Nucleus accumbens (tissue), 56 donors: ENCODE measurements at places on chromosomes 11 and 22.

DNA sequence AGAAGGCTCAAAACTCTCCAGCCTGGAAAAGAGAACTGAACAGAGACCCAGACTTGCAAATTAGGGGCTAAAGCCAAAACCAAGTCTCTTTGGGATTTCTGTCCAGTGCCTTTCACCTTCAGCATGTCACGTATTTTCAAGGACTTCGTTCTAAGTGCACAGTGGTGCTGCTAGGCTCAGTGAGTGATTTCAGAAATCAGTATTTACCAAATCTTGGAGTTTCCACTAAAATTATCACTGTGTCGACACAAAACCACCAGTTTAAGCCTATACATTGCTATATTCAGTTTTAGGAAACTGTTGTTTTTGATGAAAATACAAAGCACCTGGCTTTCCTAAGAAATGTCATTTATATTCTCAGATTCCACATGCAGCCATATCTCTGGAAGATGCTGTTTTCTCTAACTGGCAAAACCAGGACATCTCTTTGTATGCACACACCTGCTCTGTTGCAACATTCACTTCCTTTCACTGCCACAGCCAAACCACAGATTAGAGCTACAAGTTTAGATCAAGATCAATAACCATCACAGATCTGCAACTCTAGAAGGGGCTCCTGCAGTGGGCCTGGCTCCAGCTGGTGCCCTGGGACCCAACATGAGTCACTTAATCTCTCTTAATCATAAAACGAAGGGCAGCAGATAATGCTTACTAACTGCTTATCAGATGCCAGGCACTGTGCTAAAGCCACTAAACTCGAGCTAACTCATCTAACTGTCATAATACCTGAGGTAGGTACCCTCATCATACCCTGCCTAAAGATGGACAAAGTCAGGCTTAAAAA is 22.3 kb downstream of the SMCO4 start:
- DNase-seq: no peak

DNA sequence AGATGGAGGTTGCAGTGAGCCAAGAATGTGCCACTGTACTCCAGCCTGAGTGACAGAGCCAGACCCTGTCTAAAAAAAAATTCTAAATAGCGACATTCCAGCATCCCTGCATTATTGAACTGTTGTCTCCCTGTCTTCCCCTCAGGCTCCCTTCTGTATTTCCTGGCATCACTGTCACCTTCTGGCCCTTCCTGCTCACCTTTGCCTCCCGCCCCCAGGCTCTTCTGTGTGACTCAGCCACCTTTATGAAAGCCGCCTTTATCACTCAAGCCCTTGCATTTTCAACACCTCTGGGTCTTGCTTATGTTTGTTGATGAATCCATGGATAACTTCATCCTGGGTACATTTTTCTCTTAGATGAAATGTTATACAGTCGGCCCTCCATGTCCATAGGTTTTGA is 21.1 kb downstream of the UBASH3B start:
- no peak for DNase-seq

DNA sequence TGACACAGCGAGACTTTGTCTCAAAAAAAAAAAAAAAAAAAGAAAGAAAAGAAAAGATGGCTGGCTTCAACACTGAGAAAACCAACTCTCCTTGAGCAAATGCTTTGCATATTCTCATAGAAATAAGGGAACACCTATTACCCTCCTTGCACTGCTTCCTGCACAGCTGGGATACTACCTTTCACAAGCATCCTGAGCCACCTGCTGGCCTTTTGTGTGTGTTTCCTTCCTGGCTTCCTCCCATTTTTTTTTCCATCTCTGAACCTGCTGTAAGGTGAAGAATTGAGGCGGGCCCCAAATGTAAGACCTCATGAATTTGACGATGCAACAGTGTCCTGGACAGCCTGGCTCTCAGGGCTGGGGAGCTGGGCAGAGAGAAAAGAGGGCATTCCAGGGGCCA is 1.9 kb upstream of the RFPL3 start:
- DNase-seq: no peak

- no peak for DNase-seq
Observed at GRCh38 chr11:64134963-64135362, 30.9 kb downstream of the MACROD1 start.

DNA sequence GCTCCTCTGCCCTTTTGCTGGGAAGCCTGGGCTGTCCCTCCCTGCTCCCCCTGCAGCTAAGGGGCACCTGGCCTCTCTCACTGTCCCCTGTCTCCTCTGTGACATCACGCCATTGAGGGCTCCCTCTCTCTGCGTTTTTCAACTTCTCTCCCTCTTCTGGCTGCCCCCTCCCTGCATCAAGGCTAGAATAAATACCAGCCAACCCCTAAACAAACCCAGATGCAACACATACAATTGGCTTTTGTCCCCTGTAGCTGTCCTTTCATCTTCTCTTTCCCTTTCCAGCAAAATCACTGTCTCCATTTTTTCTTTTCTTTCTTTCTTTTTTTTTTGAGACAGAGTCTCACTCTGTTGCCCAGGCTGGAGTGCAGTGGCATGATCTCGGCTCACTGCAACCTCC is 3.3 kb upstream of the MIEF1 start:
- no peak for DNase-seq

- DNase-seq: no peak
Observed at GRCh38 chr22:39055658-39056057, 15.0 kb downstream of the APOBEC3F start.

- peak; percentile 18 for DNase-seq
Observed at GRCh38 chr11:62505440-62506091, 41.0 kb downstream of the AHNAK start.

DNA sequence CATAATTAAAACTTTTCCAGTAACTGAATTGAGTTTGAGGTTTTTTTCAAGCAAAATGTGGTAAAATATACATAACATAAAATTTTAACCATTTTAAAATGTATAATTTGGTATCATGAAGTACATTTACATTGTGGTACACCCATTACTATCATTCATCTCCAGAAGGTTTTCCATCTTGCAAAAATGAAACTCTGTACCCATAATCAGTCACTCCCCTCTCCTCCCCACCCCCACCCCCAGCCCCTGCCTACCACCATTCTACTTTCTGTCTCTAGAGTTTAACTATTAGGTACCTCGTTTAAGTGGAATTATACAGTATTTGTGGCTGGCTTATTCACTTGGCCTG is 63.7 kb downstream of the MICAL2 start:
- no peak for DNase-seq

- no peak for DNase-seq
Observed at GRCh38 chr11:122785031-122785541, 53.2 kb upstream of the CRTAM start.

DNA sequence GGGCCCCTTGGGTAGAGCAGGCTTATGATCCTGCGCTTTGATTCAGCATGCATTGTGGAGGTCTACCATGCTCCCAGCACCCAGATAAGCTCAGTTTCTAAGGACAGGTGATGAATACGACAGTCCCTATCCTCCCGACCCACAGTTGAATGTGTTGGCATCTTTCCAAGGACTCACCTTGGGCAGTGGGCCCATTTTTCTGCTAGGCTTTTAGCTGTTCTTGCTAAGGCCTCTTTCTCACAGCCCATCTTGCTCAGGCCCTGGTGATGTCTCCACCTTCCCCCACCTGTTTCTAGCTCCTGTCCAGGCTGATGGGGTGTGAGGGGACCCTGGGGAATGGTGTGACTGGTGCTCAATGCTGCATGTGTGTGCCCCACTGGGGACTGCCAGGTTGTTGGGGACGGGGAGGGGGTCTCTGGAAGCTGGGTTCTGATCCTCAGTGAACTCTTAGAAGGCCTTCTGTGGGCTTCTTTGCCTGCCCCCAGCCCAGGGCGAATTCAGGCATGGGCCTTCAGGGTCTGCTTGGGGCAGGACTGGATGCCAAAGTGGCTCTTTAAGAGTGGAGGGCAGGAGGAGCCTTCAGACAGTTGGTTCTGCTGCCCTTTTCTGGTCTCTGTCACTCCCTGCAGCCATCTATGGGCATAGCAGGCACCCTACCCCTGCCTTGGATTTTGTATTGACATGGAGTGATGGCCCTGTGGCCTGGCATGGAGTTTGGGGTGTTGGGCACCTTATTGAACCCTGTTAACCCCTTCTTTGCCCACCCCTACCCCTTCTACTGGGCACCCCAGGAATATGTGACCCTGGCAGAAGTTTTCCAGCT is 33.1 kb downstream of the PHLDB1 start:
- DNase-seq: no peak

- no peak for DNase-seq
Observed at GRCh38 chr22:31954535-31955523, 10.5 kb downstream of the YWHAH start.

GRCh38 chr22:32411829-32412592 is at the start of gene RTCB:
TSS of gene RTCB (minus strand) at chr22:32412247. CDS start at chr22:32412156, 91 bp downstream.
- peak; percentile 91 for DNase-seq

- no peak for DNase-seq
Observed at GRCh38 chr11:63573881-63574855, 11.0 kb upstream of the PLAAT2 start.

- DNase-seq: no peak
Observed at GRCh38 chr11:112570333-112570732, 309.7 kb upstream of the PLET1 start.

DNA sequence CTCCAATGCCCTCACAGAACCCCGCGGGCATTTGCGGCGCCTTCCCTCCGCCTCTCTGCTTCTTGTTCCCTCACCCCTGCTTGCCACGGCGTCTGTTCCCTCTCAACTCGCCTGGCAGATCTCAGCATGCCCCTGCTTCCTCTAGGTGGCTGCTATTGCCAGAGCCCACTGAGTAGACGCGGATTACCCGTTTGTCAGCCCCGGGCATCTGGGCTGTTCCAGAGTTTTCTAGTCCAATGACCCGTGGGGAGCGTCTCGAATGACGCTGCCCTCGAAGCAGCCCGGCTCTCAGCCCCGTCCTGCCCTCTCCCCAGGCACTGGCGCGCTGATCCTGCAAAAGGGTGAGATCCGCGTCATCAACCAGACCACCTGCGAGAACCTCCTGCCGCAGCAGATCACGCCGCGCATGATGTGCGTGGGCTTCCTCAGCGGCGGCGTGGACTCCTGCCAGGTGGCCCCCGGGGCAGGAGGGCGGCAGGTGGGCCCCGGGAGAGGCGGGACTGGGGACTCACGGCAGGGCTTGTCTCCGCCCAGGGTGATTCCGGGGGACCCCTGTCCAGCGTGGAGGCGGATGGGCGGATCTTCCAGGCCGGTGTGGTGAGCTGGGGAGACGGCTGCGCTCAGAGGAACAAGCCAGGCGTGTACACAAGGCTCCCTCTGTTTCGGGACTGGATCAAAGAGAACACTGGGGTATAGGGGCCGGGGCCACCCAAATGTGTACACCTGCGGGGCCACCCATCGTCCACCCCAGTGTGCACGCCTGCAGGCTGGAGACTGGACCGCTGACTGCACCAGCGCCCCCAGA is 49.7 kb downstream of the ST14 start:
- no peak for DNase-seq

GRCh38 chr22:42742940-42743339 is 22.3 kb upstream of the A4GALT start:
- DNase-seq: no peak

GRCh38 chr11:44158384-44158783 is 62.9 kb downstream of the EXT2 start:
- no peak for DNase-seq

- no peak for DNase-seq
Observed at GRCh38 chr11:71999362-71999761, 653 bp downstream of the IL18BP start.

DNA sequence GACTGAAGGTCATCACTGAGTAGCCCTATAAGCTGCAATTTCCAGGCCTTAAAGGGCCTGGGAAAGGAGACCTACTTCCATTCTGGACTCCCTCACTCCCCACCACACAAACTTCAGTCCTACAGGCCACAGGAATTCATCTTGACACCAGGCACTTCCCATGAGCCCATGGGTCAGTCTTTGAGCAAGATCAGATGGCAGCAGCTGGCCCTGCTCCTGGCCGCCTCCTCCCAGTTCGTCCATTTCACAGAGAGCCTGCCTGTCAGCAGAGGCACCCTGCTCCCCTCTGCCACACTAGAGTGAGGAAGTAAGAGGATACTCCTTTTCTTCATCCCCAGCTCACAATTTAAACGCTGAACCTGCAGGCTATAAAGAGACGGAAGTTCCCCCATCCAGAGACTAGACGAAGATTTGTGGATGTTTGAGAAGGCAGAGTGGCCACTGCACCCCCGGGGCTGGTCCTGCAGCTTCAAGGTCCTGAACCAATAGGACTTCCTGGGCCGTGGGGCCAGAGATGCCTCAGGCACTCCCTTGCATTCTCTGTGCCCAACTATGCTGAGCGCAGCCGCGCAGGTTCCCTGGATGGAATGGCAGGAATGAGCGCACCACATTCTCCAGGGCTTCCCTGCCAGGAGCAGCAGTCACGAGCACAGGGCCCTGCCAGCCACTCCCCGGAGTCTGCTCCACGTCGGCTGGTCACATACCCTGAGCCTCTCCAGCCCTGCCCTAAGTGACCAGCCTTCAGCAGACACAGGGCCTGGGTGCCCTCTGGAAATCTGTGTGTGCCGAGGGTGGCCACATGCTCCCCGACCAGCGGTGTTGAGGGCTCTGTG is 33.5 kb upstream of the BID start:
- DNase-seq: no peak

DNA sequence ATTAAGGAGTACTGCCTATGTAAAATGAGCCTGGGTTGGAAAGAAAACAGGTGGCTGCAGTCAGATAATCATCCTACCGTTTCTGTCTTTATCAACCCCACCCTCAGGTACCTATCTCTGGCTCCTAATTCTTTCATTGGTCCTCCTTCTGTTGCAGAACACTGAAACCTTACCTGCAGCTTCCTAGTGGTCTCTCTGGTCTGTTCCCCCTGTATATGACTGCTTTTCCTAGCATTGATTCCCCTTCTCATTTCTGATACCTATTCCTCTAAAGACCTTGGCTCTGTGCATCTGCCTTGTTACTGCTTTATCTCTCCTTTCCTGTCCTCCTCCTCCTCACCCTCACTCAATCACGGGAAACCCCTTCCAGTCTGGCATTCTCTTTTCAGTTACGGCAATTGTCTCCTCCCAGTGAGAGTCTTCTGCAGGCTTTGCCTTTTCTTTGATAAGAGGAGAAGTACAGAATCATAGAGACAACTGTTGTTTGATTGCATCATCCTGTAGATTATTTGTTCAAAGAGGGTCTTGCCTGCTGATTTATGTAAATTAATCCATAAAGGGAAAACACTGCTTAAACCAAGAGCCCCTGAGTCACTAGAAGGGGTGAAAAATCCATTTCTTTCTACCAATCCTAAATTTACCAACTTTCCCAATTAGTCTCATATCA is 301.2 kb downstream of the AASDHPPT start:
- DNase-seq: no peak

- no peak for DNase-seq
Observed at GRCh38 chr22:46107753-46108563, 42.4 kb upstream of the PPARA start.

DNA sequence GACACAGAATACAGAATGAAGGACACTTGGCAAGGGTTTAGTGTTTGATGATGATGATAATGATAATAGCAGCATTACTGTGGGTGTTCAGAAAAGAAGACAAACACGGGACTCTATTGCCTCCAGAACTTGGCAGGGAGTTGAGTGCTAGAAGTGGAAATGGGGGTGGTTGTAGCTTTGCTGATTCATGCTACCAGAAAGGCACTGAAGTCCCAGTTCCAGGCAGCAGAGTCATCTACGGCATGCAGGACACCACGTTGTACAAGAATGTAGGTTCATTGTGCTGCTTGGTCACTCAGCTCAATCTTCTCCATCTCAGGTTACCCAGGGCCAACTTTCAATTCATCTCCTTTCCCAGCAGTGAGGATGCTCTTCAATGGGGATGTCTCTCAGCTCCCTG is 115.7 kb downstream of the NTM start:
- DNase-seq: no peak

GRCh38 chr11:47508240-47508957 is 44.5 kb downstream of the CELF1 start:
- no peak for DNase-seq

- DNase-seq: no peak
Observed at GRCh38 chr11:117009905-117010605, 88.2 kb downstream of the SIK3 start.
